NCI-H460 (cell line): ENCODE measurements at places on chromosomes 6 and 20.

DNA sequence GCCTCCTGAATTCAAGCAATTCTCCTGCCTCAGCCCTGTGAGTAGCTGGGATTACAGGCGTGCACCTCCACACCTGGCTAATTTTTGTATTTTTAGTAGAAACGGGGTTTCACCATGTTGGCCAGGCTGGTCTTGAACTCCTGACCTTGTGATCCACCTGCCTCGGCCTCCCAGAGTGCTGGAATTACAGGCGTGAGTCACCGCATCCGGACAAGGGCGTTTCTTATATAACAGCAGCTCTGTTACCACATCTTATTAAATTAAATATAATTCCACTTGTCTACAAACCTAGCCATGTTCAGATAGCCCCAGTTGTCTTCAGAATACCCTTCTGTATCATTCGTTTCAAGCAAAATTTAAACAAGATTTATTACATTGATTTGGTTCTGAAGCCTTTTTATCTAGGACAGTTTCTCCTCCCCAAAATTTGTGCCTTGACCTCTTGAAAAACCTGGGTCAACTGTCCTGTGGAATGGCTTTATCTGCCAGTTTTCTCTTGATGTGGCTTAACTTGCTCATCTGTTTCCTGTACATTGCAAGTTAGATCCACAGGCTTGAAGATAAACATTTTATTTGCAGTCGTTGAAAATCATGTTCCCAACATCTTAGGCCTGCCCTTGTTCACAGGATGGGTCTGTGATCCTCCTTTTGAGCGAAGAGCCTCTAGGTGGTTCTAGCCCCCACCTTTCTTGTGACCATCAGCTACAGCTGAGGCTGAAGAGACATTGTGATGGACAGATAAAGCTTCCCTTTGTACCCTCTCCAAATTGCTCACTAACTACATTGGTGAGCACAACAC, 132.2 kb downstream of the ARID1B start:
- DNase-seq: no peak

GRCh38 chr20:310645-311044, 13.3 kb downstream of the ZCCHC3 start:
- no peak for DNase-seq

- DNase-seq: no peak
Observed at GRCh38 chr20:24836661-24837299, 112.3 kb upstream of the CST7 start.

DNA sequence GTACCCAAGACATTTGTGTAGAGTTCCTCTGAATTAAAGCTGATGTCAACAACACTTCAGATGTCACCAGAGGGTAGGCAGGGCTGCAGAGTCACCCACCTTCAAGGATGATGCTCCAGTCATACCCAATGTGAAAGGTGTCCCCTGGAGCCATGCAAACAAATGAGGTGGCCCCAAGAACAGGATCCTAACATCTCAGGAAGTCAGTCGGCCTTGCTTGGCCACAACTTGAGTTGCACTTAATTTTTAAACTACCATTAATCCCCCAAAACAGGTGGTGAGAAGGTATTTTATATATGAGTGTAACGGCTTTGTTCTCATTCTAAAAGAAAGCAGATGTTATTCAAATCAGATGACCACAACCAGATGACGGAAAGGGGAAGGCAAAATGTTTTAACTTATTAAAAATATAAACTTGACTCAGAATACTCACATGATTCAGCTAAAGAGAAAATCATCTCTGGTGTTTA, 21.1 kb upstream of the SERPINB1 start:
- no peak for DNase-seq

- no peak for DNase-seq
Observed at GRCh38 chr20:34559311-34560140, 1.0 kb downstream of the MAP1LC3A start.

GRCh38 chr20:21523281-21523868, 9.5 kb upstream of the NKX2-2 start:
- no peak for DNase-seq

- no peak for DNase-seq
Observed at GRCh38 chr20:60509407-60509806, 551.2 kb downstream of the CDH26 start.

GRCh38 chr6:170403451-170403850, 96.9 kb downstream of the FAM120B start:
- no peak for DNase-seq

DNA sequence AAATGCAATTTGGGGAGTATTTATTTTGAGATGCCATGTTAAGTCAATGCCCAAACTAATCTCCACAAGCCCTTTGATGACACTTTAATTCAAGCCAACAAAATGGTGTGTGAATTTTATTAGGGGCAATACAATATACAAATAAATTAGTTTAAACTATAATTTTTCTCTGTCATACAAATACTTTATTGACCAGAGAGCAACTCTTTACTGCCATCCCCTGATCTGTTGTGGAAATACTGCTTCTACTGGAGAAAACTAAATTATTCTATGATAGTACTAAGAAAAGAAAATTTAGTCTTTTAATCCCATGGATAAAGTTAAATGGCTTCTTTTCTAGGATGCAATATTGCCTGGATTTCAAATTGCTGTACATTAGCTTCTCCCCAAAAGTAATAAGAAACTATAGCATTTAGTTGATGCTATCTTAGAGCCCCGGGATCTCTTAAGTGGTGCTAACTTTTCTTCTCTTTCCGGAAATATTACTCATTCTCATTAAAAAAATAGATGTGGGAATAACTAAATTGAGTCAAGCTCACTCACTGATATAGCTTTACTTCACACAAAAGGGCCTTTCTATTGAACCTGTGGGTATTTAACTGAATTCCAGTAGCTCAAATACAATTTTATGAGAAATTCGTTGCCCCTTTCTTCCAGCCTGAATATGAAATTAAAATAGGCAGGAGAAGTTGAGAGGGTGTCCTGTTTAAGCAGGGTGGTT, 49.2 kb downstream of the SMPDL3A start:
- DNase-seq: no peak

DNA sequence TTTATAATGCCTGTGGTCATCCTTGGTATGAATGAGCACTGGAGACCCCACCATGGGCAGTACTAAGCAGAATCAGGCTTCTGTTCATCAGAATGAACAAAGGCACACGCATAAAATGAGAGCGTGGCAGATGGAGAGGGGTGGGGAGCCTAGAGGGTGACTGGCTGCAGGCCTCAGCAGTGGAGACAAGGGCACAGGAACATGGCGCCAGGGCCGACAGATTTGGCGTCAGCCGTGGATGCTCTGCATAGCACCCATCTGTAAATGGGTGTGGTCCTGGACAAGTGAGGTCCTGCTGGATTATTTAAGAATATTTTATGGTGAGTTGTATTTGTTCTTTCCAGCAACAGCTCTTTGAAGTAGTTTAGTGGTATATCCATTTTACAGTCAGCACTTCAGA, 33.1 kb downstream of the E2F3 start:
- DNase-seq: no peak

GRCh38 chr6:6556161-6556737, 32.3 kb upstream of the LY86 start:
- no peak for DNase-seq

DNA sequence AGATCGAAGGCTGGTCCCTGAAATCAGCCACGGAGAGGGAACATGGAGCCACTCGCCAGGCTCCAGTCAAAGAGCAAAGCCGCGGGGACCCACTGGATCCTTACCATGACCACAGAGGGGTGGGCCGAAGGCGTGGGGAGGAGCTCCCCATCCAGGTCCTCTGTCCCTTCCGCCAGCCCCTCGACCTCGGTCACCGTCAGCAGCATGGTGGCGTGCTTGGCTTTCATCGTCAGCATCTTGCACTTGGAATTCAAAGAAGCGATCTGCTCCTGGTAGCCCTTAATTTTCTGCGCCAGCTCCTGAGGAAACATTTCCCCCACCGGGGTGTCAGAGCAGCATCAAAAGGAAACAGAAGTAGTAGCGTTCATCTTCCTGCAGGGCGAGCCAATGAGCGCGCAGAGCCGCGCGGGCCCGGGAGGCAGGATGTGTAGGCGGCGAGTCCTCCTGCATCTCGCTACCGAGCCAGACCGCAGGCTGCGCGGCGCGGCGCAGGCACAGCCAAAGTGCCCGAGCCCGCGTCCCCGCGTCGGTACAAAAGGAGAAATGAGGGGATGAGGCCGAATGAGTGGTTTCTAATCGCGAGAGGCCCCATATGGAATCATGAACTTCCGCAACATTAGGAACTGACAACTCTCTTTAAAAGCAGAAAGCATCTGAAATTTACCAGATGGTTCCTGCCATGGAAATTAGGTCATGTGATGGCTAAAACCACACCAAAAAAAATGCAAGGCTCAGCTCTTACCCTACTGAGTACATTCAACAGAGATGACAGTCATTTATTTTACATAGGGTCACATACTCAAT, 335.2 kb downstream of the SYNE1 start:
- no peak for DNase-seq

GRCh38 chr20:59014680-59015389, 4.4 kb upstream of the TUBB1 start:
- no peak for DNase-seq

GRCh38 chr6:166956444-166957086, at the start of gene RNASET2:
Gene RNASET2, minus strand, starts transcription at chr6:166956550. Its CDS starts 368 bp downstream, at chr6:166956182.
- DNase-seq: peak; percentile 79

DNA sequence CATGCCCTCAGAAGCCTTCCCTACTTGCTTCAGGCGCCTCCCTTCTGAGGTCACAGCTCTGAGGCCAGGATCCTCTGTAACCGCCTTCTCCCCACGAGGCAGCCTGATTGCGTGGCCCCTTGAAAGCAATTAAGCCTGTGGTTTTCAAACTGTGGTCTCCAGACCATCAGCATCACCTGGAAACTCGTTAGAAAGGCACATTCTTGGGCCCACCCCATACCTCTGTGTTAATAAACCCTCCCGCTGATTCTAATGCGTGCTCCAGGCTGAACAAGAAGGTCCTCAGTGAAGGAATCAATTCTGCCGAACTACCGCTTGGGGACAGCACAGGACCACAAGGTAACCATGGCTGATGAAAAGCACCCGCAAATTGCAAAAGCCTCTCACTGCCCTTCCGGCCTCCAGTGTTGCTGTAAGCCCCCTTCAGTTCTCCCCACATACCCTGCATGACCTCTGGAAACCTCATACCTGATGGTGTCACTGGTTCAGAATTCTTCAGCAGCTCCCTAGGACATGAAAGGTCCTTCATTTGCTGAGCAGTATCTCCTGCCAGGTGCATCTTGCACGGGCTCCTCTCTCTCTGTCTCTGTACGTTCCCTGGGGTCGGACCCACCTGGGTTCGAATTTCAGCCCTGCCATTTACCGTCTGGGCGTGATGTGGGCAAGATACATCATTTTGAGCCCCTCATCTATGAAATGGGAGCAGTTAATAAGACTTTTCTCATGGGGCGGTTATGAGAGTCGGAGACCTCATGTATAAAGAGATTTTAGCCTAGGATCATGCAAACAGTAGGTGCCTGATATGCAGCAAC, 93.3 kb upstream of the RNF24 start:
- peak; percentile 88 for DNase-seq

DNA sequence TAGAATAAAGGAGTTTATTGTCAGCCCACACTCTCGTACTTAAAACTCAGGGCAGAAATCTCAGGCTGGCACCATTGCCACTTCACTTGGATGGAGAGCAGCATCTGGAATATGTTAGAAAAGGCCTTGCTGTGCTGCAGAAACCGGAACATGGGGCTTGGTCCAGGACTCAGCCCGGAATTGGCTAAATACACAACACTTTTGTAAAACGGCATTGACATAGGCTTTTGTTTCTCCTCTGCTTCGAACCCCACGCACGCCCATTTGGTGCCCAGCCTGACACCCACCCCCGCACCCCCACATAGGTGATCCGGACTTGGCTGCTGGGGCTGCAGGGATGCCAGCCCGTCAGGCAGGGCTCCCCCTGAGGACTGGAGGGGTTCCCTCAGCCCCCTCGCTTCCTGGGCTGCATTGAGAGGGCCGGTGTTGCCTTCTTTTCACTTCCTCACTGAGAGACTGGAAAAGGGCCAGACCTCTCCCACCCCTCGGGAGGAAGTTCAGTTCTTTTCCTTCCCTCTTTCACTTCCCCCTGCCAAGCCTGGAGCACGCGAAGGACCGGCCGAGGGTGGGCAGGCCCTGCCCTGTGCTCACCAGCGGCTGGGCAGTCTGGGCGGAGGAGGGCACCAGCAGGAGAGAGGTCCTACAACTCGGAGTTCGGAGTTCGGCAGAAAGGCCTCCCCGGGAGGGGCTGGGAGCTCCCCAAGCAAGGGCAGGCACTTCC, 17.9 kb upstream of the CST3 start:
- DNase-seq: no peak

DNA sequence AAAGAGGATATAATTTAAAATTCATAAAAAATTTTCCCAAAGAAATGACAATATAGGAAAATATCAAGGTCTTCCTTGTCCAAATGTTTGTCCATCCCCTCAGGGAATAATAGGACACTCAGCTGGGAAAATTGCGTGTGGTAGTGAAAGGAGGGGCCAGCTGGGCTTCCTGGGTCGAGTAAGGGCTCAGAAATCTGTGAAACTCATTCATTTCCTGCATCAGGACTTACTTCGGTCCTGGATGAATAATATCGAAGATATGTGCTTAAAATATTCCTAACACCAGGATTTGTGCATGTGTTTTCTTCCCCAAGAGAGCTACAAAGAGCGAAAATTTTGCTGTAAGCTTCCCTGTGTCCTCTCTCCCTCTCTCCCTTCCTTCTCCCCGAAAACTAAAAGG, 118.2 kb upstream of the GJE1 start:
- no peak for DNase-seq

DNA sequence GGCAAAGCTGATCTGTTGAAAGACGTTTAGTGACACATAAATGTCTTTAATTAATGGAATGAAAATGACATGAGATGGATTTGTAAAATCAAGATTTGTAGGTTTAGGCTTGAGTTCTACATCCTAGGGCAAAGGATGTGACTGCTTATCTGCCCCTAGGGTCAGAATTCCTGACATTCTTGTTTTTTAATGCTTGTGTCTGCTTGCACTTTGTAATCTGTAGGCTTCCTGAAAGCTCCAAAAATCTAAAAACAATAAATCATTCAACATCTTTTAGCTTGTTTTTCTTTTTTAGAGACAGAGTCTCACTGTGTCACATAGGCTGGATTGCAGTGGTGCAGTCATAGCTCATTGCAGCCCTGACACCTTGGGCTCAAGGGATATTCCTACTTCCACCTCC, 107.9 kb upstream of the MLIP start:
- no peak for DNase-seq

GRCh38 chr6:134936476-134936875, 13.4 kb downstream of the ALDH8A1 start:
- DNase-seq: no peak

GRCh38 chr6:36290668-36291620, 21.1 kb downstream of the PNPLA1 start:
- DNase-seq: peak; percentile 15

DNA sequence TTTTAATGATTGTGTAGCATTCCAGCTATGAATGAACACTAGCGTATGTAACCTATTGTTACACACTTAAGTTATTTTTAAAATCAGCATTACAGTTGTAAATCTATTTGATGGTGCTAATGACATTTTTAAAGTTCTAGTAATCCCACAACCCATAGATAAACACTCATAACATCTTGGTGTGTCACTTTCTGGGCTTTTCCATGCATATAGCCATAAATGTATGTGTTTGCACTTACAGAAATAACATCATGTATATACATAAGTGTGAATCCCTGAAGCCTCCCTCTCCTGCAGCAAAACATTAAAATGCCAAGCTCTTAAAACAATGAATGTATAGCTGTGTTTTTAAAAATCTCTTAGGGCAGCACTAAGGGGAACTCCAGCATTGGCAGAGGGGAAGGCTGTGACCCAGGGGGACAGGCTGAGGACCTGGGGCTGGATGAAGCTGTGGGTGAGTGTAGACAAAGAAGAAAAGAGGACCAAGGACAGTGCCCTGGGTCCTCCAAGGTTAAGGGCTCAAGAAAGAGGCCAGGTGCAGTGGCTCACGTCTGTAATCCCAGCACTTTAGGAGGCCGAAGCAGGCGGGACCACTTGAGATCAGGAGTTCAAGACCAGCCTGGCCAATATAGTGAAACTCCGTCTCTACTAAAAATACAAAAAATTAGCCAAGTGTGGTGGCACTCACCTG, 929 bp upstream of the CENPB start:
- DNase-seq: no peak
